Transverse colon (tissue), 4 donors: ENCODE measurements at places on chromosomes 5 and 9. TPM values are rescaled to one million over a fixed set of nuclear protein-coding genes. Genes with fewer than 3 reads are reported as not detected.

Gene PCDHGA4
- total RNA-seq, result not detected

Gene PCDH1
- total RNA-seq, result 217 TPM

Gene SPACA9
- 1.3 TPM for total RNA-seq

Gene ADGRD2
- not detected for total RNA-seq

Gene CDH9
- total RNA-seq, result not detected

Gene SPATA31C1
- not detected for total RNA-seq

Gene SPATA31E1
- total RNA-seq, result not detected

Gene PCDHB9
- 0.64 TPM for total RNA-seq

Gene SPATA6L
- total RNA-seq, result not detected

Gene ZDHHC11B
- total RNA-seq, result 1.1 TPM

DNA sequence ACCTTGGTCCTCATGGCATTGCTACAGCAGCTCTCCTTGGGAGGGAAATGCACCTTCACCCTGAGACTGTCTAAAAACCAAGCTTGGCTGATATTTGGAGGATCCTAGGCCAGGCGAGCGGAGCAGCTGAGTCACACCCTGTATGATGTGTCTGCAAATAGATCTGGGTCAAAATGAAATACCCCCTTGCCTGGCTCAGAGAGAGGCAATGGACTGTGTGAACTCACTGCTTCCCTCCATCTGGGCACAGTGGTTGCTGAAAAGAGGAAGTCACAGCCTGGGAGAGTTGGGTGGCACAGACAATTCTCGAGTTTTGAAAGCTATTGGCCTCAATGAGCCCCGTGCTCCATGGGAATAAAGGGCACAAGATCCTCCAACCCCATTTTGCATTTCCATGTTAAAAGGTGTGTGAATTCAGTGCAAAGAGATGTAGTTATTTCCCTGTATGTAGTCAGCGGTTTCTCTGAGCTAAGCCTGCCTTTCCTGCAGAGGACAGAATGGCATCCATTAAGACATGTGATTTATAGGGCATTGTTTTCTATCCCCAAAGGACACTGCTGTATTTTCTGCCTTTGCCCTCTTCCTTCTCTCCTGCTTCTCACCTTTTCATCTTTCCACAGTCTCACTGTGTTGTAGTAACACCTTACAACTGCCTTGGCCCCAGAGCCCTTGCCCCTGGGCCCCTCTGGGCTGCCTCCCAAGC lies 177.2 kb downstream of the GADD45G start:
- DNase-seq, result no peak

DNA sequence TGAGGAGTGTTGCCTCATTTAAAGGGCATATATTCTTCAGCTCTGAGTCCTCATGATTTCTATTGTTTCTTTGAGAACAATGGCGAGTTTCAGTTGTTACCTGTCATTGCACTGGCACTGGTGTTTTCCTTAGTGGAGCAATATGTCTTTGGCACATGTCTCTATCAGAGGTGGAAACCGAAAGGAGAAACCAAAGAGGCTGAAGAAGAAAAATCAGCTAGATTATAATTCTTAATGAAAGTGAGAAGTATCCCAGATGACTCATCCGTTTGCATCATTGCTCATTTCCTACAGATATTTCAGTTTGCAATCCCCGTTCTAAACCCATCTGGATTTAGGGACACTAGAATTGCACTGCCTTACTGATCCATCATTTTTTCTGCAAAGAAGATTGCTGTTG lies 324.6 kb downstream of the TMEM232 start:
- DNase-seq, result no peak

GRCh38 chr5:111280282-111280951 lies 56.2 kb downstream of the CAMK4 start:
- DNase-seq, result no peak

DNA sequence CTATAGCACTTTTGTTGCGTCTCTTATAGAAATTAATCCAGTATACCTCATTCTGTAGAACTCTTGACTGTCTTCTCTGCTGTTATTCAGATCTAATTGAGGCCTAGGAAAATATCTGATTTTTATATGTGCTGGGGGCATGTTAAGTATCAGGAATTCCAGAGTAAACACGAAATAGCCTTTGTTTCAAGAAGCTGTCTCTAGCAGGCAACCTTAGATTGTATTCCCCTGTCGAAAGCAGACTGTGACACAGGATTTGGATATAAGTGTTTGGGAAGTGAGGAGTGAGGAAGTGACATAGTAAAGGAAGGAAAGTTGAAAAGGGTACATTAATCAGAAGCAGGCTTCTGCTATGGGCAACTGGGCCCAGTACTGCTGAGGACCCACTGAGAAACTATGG lies 72.1 kb upstream of the RASA1 start:
- DNase-seq, result no peak

DNA sequence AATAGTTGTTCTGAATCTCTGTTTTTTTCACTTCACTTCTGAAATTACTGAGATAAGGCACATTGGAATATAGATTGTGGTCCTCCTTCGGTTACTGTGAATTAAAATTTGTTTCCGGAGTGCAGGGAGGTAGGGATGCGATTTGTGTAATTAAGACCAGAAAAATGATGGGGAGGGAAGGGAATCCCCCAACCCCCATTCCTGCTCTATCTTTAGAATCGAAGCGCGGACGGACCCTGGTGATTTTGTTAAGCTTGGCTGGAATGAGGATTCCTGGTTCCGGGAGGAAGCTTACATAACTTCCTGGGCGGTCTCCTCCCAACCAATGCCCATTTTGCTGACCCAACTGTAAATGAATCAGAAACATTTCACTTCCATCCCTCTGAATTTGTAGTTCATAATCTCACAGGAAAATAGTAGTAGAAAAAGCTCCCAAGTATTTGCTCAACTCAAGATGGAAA lies 220.1 kb upstream of the MSX2 start:
- no peak for DNase-seq

DNA sequence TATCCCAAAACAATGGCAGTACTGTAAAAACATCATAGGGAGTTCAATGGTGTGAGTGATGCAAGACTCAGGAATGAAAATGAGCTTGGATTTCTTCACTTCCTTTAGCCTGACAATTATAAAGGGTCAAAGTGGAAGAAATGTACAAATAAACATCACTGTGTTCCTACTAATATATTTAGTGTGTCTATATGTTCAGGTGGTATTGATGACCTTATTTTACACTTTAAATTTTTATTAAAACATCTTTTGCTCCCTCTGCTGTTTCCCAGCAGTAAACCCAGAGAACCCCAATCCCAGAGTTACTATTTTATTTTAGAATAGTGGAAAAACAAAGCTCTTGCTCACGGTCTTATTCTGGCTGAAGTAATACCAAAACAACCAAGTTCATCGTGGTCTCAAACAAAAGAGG lies 2.0 kb downstream of the LOX start:
- DNase-seq, result no peak

GRCh38 chr9:92952906-92953610 lies 5.7 kb downstream of the FGD3 start:
- no peak for DNase-seq

- DNase-seq, result no peak
Observed at GRCh38 chr9:133793471-133793870, 55.3 kb upstream of the SARDH start.

GRCh38 chr9:86340356-86341006 lies 13.7 kb downstream of the TUT7 start:
- no peak for DNase-seq

DNA sequence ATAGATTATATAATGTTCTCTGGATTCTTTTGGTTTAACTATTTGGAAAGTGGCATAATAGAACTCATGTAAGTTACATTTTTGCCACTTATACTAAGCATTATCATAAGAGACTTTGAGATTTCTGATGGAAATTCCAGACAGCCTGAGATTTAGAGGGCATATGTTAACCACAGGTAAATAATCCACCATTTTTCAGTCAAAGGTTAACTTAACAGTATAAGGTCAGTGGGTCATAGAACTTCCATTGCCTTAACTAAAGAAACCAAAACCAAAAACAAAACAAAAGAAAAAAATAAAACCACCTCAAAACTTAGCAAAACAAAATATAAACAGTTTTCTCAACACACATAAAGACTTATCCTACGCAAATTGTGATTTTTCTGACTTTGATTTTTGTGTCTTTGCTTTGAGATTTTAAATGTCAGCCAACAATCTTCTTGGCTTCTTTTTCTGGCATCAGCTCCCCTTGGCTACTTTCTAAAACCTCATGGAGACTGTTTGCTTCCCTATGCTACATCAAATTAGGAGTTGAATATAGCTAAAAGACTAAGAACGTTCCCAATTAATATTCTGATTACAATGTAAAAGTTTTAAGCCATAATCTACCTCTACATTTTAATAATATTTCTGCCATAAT lies 430.1 kb upstream of the DAB2 start:
- DNase-seq, result no peak

- DNase-seq, result no peak
Observed at GRCh38 chr5:27472000-27472763, 433.8 kb upstream of the CDH9 start.

DNA sequence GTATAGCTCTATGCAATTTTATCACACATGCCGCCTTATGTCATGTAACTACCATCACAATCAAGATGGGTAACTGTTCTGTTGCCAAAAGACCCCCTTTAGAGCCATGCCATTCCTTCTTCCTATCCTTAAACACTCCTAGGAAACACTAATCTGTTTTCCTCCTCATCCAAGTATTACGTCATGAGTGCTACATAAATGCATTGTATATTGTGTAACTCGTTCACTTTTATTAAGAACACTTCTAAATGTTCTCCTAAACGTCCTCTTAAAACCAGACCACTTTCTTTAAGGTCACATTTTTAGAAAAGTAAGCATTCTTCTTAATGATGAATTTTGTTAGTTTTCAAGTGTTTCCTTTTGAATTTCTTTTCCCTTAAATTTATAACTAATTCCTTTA lies 49.8 kb upstream of the MTMR12 start:
- DNase-seq, result no peak

DNA sequence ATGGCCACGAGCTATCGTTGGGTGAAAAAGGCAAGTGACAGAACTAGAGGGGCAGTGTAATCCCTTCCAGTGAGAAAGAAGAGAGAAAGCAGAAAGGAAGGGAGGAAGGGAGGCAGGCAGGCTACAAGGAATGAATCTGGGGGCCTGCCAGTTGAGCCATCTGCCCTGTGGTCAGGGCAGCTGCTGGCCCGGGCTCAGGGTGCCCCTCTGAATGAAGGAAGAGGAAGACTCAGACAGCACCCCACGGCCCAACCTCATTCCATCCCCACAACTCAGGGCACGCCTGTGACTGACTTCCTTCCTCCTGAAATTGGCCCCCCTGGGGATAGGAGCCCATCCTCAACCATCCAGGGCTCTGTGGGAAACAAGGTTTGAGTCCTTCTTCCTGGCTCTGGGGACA lies 20.3 kb upstream of the FLT4 start:
- no peak for DNase-seq
